Cerebellum (tissue), 4 donors: ENCODE measurements at places on chromosomes 7 and 10. TPM values are rescaled to one million over a fixed set of nuclear protein-coding genes. Genes with fewer than 3 reads are reported as not detected.

DNA sequence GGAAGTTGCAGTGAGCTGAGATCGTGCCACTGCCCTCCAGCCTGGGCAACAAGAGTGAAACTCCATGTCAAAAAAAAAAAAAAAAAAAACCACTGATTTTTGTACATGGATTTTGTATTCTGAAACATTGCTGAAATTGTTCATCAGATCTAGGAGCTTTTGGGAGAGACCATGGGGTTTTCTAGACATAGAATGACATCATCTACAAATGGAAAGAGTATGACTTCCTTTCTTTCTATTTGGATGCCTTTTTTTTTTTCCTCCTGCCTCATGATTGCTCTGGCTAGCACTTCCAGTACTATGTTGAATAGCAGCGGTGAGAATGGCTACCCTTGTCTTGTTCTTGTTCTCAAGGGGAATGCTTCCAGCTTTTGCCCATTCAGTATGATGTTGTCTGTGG lies 89.1 kb downstream of the ANLN start:
- DNase-seq: no peak

- DNase-seq: no peak
Measured at GRCh38 chr10:14653271-14654161, 121.2 kb downstream of the FAM107B start.

DNA sequence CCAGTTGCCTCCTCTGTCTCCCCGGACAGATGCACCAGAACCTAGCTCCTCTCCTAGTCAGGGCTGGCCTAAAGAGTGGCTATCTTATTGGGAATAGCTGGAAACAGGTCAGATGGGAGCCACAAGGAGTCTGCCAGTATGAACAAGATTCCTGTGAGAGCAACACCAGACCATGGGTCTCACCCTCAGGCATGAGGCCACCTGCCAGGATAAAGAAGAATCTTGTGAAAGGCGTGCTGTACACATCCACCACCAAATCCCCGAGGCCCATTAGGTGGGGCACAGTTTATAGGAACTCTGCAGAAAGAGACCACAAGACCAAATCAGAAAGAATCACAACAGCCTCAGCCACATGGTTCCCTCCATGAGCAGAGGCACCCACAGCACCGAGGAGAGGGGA lies 325.9 kb downstream of the TNS3 start:
- DNase-seq: no peak

- DNase-seq: no peak
Measured at GRCh38 chr10:98696516-98696915, 249.8 kb upstream of the HPS1 start.

The PPP1R17 gene
- total RNA-seq: 4.4 TPM

DNA sequence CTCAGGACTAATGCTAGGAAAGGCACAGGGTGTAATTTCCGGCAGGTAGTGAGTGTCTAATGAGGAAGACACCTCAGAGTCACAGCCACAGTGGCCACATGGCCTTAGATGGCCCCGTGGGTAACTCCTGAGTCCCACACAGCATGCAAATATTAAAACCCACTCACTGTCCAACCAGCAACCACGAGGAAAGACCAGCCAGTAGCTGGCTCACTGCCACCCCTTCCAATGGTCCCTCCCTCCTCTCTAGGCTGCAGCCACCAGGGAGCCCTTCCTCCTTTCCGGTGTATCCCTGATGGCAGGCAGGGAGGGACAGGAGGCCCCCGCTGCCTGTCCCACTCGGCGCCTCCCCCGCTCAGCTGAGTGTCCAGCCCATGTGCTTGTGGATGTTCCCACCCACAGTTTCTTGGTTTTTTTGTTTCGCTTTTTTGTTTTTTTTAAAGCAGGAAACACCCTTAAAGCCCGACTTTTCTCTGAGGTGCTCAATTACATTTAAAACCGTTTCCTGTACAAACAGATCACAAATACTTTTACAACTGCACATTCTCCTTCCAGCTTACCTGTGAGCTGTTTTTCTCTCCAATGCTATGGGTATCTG lies 9.2 kb downstream of the BNIP3 start:
- DNase-seq: peak; percentile 61

- DNase-seq: no peak
Measured at GRCh38 chr7:28104041-28104541, 76.5 kb downstream of the JAZF1 start.

DNA sequence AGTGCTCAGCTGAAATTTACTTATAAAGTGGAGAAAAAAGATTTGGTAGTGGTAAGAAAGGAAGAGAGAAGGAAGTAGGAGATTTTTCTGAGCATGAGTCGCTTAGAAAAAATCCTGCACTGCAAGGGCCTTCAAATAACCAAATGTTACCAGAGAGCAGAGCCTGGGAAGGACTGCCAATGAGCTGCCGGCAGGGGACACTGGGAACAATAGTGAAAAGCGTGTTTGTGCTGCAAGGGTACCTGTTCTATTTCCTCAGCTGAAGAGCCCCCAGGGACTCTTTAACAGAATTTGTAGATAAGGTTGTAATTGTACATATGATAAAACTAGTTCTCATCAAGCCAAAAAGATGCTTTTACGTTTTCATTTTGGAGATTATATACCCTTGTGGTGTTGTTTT lies 696.3 kb upstream of the C7orf33 start:
- DNase-seq: no peak

GRCh38 chr7:92609921-92610518 lies 19.8 kb upstream of the FAM133B start:
- DNase-seq: no peak

DNA sequence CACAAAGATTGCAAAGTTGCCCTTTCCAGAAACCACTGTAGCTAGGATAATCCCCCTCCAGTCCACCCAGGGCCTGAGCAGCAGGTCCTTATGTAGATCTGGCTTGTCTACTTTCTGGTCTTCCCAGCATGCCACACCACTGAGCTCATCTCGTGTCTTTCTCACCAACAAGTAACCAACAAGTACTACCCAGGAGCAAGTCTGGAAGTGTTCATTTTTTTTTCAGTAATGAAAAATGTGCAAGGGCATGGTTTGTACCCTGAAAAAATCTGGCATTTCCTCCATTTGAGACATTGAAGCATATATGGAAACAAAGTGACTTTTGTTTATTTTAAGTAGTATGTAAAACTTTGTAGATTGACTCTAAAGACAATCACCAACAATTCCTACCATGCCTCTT lies 120.8 kb downstream of the INHBA start:
- DNase-seq: no peak

DNA sequence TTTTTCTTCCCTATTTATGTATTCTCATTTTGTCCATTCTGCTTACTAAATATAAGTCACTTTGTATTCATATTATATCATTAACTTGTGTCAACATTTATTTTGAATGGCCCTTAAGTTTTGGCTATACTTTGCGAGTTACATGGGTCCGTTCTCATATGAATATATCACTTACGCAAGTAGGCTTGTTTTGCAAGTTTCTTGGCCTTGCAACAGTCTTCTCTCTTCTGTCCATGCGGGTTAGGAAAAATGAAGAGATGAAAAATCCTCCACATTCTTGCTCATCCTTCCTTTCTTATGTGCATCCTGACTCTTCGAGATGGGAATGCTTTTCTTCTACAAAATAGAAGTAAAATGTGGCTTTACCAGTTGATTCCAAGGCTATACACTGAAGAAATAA lies 82.8 kb downstream of the GPR158 start:
- no peak for DNase-seq

The ATP6V0A4 gene
- 1.8 TPM for total RNA-seq

The CLDN15 gene
- 5.4 TPM for total RNA-seq

DNA sequence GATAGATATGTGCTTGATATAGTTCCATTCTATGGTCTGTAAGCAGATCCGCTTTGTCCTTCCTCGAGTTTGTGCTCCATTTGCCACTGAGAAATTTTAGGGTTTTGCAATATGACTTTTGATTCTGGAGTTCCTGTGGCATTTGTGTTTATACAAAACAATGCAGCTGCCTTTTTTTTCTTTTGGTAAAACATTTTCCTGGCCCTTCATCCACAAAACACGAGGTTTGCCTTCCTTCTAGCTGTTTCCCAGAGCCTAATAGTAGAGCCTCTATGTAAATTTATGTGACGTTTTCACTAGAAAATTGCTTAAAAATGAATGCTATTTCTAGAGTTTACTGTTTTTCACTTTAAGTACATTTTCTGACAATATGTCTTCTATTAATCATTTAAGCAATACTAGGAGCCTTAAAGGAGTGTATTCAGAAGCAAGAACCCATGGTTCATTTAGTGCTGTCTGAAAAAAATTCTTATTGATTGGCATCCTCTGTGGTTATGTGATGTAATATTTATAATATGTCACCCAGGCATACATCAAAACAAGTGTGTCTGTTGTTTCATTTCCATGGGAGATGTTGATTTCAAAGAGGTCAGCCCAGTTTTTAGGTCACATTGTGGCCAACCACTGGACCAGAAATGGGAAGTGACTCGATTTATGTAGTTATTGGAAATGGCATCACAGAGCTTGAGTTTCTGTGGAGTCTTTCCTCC lies 618.3 kb downstream of the LRMDA start:
- no peak for DNase-seq

The IRF5 gene
- total RNA-seq: 2.5 TPM

DNA sequence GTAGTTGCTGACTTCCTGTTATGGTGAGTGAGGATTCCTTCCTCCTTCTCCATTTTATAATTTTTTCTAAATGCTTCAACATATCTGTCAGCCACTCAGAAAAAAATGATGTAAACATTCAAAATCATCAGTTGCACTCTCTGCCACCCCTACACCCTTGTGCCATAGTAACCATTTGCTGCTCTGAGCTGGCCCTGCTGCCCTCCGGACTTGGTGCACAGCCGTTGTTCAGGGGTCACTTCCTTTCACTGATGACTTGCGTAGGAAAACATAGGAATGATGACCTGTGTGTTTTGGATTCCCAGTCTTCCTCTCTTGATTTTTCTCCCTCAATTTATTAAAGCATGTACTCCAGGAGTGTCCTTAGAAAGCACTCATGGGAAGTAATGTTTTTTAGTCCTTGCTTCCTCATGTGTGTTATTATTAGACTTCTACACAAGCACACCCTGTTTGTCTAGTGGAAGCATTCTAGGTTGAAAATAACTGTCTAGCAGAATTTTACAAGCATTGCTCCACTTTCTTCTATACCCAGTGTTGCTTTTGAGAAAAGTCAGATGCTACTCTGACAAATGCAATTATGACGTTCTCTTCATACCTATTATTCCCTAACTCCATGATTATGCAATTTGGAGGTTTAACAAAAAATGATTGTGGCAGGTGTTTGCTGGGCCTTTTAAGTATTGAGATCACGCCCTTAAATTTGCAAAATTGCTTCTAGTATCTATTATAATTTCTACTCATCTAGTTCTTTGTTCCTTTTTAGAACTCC lies 62.6 kb upstream of the MTPN start:
- DNase-seq: no peak

- no peak for DNase-seq
Measured at GRCh38 chr7:33776788-33777187, 128.6 kb upstream of the BMPER start.

- no peak for DNase-seq
Measured at GRCh38 chr10:113605268-113605978, 52.6 kb downstream of the HABP2 start.

The CABCOCO1 gene
- 2.0 TPM for total RNA-seq

DNA sequence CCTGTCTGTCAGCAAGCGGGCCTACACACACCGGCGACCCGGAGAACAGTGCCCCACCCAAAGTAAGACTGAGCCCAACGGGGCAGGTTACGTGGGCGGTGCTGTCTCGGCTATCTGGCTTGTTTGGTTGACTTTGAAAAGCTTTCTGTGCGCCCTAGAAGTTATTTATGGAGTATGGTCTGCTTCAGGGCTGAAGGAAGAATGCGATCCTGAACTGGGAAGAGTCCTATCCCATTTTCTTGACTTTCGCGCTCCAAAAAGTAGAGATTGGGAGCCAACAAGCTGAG lies 1.5 kb downstream of the INA start:
- DNase-seq: peak; percentile 39

The CNTNAP2 gene
- total RNA-seq: 137 TPM

The NME8 gene
- total RNA-seq: not detected

DNA sequence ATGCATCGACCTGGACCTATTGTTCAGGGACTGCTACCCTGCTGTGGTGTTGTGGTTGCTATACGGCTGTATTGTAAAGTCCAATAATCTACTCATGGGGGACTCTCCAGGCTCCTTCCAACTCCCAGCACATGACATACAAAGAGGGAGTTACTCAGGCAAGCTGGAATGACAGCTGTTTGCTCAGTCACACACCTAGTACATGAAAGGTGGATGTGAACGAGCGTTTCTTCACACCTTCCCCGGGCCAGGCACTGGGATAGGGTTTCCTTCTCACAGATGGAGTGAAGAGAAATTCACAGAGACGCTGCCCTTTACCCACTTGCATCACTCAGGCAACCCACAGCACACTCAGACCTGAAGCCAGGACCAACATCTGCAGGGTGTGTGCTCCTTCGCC lies 215.7 kb downstream of the TNS3 start:
- no peak for DNase-seq
